ENCODE measurements at places on chromosomes 16 and 17.

- DNase-seq, result no peak
Observed at GRCh38 chr16:2151188-2152091, 3.0 kb downstream of the RAB26 start.

DNA sequence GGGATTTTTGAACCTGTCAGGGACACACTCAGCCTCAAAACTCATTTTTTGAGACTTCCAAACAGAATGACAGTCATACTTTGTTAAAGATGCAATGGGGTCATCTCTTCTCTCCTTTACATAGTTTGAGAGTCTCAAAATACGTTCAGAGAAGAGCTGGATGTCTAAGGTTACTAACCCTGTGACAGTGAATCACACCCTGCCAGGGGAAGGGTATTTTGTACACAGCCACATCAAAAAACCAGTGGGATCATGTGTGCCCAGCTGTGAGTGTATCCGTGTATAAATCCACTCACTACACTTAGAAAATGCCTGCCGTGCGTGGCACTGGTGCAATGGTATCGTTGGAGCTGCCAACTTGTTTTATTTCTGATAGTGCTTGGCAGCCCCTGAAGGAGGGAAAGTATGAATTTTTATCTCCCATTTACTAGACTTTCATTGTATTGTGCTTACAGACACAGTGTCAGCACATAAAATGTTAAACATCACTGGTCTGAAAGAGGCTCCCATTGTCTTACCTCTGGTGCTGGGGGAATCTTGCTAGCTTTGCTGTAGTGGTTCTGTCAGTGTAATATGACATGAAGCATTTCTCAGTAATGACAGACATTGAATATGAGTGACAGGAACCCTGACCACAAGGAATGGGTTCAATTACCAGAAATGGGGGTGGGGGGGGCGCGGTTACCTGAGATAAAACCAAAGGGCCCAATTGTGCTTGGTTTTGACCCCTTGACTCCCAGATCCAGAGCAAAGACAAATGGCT, 256.3 kb downstream of the FTO start:
- no peak for DNase-seq

DNA sequence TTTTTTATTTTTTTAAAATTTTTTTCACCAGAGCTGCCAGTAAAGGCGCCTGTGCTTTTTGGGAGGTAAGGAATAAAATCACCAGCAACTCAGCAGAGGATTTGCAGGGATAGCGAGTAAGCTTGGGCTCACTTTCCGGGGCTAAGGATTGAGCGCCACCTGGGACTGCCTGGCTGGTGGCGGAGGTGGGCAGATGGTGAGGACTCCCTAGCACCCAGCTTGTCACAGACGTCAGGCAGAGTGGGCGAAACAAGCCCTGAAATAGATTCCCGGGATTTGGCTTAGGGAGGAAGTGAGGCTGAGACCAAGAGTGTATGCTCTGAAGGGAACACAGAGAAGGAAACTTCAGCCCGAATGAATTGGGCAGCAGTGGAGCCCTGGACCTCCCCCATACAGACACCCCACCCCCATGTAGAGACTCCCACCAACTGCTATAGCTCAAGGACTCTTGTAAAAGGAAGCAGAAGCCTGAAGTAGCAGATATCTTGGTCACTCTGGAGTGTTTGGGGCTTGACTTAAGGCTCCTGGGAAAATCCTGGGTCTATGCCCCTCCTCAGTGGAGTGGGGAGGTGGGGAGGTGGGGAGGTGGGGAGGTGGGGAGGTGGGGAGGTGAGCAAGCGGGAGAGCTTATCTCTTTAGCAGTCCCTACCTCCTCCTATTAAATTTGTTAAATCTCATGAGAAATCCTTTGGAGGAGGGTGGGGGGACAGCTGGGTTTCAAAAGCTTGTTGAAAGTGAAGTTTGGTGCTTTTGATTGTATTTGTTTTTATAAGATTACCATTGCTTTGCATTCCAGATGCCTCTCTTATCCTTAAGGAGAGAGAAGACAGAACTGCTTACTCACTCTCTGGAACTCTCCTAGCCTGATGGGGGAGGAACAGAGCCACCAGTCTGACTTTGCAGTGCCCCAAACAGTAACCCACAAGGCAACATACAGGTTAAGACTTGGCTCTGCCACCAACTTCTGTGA, 8.2 kb downstream of the ARL4D start:
- no peak for DNase-seq

- DNase-seq, result no peak
Observed at GRCh38 chr16:24524855-24525677, 14.3 kb upstream of the RBBP6 start.
